ENCODE measurements at places on chromosomes 4 and X.

DNA sequence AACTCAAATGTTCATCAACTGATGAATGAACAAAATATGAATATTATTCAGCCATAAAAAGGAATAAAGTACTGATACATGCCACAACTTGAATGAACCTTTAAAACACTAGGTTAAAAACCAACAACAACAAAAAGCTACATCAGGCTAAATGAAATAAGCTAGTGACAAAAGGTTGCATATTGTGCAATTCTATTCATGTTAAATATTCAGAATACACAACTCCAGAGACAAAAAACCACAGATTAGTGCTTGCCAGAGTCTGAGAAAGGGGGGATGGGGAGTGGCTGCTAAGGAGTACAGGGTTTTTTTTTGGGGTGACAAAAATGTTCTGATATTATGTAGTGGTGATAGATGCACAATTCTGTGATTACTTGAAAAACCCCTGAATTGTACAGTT, 58.5 kb downstream of the HAUS3 start:
- DNase-seq = no peak

- DNase-seq = no peak
Observed at GRCh38 chr4:6338951-6339817, 69.5 kb downstream of the WFS1 start.

- DNase-seq = no peak
Observed at GRCh38 chrX:48776818-48777439, 9.5 kb upstream of the GATA1 start.

DNA sequence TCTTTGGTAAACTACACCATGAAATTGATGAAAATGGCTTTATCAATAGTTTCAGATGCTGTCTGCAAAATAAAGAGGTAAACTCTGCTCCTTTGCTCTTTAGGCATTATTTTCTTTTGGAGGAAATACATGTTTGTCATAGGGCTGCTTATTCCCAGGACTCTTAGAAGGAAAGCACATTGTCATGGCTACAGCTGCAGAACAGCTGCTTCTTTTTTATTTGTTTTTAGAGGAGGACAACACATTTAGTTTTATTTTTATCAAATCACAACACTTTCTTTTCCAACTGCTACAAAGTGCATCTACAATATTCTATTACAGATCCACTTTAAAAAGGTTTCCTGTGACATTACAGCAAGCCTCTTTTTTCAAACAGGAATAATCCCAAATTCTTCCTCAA, 12.7 kb upstream of the HPF1 start:
- no peak for DNase-seq

GRCh38 chrX:153459986-153460385, 10.4 kb downstream of the HAUS7 start:
- peak; percentile 78 for DNase-seq

DNA sequence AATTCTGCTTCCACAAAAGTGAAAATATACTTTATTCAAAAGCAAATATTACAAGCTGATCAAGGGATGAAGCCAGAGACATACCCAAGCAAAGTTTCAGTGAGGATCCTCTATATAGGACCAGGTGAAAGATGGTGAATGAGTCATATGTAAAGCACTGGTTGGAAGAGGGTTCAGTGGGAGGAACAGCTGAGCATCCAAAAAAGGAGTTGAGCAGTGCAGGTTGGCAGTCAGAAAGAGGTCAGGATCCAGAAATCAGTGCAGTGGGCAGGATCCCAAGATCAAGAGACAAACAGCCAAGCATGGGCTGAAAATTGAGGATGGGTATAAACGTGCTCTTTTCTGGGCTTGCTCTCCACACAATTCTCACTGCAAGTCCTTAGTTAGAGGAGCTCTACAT, 30.3 kb downstream of the OTC start:
- no peak for DNase-seq

DNA sequence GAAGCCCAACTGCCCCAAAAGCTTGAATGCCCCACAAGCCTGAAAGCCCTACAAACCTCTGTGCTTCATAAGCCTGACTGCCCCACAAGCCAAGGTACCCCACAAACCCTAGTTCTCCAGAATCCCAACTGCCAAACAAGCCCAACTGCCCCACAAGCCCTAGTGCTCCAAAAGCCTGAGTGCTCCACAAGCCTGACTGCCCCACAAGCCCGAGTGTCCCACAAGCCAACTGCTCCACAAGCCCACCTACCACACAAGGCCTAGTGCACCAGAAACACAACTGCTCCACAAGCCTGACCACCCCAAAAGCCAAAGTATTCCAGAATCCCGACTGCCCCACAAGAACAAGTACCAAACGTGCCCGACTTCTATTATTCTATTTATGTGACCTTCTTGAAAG, 13.6 kb upstream of the HSFX3 start:
- DNase-seq = no peak

GRCh38 chr4:103634236-103634635, 85.5 kb downstream of the TACR3 start:
- no peak for DNase-seq

DNA sequence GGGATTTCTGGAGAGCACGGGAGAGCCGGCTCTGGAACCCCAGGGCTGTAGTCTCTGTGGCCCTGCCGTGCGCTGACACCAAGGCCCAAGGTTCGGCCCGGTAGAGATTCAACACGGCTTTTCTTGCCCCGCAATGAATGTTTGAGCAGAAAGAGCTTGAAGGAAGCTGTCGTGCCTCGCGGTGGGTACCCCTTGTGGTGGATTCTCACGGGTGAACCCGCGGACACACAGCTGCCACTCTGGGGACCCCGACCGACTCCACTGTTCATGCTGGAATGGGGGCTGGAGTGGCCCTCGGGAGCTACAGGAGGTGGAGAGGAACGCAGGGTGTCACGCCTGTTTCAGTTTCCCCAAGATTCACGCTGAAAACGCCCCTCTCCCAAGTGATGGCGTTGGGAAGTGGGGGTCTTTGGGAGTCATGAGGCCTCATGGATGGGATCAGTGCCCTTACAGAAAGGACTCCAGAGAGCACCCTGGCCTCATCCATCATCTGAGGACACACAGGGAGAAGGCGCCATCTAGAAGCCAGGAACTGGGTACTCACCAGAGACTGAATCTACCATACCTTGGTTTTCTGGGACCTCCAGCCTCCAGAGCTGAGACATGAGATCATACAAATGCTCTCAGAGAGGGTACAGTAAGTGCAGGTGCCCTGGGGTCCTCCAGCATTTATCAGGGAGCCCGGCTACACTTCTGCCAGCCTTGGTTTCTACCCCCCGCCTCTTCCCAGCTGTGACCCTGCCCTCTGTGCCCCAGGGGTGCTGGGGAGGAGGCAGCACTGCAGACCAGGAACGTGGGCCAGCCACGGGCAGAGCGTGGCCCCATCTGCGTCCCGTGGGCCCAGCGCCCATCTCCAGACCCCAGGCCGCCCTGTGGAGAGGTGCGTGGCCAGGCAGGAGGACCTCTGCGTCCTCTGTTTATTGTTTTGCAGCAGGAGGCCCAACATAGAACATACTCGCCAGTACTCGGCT, 6.4 kb downstream of the SLC25A6 start:
- no peak for DNase-seq

- no peak for DNase-seq
Observed at GRCh38 chr4:151766691-151767090, 5.9 kb upstream of the GATB start.

- no peak for DNase-seq
Observed at GRCh38 chr4:136505020-136505419, 1027.3 kb downstream of the PCDH18 start.

DNA sequence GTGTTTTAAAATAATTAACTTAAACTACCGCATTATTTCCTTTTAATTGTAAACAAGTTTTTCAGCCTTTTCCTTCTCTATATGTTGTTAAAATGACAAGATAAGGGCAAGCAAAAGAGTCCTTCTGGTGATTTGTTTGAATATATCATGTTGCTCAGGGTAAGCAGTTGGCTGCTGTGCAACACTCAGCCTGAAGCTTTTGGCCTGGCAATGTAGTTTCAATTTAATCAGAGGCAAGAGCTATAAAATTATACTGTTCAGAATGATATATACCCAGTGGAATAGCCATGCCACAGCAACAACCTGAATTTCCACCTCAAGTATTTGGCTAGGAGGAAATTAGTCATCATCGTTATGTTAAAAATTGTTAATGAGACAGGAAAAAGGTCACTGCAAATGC, 53.4 kb downstream of the GRXCR1 start:
- DNase-seq = no peak
